Urinary bladder (tissue), 4 donors: ENCODE measurements at places on chromosomes 3 and 15. TPM values are rescaled to one million over a fixed set of nuclear protein-coding genes. Genes with fewer than 3 reads are reported as not detected.

GRCh38 chr3:138796761-138797160, 38.0 kb downstream of the PIK3CB start:
- no peak for DNase-seq

DNA sequence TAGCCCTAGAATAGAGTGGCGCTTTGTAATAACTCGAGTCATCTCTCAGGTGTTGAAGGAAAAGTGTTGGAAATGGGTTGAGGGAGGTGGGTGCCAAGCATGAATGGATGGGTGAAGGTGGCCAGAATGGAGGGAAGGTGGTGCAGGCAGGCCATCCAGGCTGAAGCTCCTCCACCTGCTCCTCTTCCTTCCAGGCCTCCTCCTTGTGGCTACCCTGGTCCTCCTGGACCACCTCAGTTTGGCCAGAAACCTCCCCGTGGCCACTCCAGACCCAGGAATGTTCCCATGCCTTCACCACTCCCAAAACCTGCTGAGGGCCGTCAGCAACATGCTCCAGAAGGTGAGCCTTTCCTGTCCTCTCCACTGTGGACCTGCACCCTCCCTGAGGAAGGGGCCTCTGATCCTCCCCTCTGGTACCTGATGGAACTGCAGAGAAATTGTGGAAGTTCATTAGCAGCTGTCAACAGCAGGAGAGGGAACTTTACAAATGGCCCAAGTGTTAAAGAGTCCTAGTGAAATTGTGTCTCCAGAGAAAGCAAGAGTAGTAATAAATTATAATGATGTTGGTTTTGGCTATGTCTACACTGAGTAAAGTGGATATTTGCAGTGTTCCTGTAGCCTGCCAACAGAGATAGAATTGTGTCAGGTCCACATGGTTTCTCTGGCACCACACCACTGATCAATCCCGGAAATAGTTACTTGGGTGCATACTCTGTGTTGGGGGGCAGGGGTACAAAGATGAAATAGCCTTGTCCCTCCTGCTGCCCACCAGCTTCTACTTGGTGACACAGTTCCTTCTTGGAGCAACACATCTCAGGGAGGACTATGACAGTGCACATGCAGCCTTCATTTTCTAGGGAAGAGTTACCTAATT, 1.6 kb downstream of the IL12A start:
- no peak for DNase-seq

DNA sequence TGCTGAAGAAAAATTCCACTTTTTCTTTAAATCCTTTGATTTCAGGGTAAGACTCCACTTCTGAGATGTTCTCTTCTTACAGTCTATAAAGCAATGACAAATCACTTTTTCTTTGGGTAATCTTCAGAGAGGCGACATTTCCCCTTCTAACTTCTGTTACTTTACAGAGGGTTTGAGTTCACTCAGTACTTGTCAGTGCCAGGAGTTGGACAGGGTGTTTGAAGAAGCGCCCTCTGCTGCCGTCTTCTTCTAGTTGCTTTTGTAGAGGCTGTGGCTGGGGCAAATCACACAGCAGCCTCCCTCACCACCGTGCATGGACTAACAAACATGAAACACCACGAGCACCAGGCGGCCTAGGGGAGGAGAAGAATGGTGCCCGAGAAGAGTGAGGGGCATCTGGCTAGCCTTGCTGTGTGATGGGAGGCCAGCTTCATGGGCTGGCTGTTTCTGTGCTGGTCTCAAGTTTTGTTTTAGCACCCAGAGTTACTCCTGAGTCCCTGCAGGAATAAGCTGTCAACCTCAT, at the start of gene CD80:
Gene CD80, minus strand, starts transcription at position 174 of the 523 bp plus-strand sequence. CDS start 1,886 bp downstream, outside the sequence.
- no peak for DNase-seq

DNA sequence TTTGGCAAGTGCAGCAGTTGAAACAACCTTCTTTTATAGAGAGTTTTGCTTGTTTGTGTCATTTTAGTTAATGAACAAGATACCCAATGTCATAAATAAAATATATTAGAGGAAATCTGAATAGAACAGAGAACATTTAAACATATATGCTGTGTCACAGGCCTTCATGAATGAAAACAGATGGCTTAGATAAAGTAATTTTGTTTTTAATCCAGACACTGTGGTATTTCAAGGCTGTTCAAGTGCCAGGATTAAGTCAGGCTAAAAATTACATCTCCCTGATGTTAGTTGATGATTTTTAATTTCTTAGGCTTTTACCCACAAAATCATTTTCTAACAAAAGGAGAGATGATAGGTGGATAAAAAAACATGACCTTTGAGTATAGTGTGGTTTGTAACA, 4.9 kb upstream of the ACKR4 start:
- DNase-seq = no peak

DNA sequence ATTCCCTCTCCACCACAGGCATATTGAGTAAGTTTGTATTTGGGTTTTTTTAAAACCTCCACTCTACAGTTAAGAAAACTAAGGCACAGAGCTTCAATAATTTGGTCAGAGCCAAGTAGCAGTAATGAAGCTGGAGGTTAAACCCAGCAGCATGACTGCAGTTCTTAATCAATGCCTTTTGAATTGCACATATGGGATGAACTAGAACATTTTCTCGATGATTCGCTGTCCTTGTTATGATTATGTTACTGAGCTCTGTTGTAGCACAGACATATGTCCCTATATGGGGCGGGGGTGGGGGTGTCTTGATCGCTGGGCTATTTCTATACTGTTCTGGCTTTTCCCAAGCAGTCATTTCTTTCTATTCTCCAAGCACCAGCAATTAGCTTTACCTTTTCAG, 1.6 kb upstream of the CCR5 start:
- DNase-seq = no peak

DNA sequence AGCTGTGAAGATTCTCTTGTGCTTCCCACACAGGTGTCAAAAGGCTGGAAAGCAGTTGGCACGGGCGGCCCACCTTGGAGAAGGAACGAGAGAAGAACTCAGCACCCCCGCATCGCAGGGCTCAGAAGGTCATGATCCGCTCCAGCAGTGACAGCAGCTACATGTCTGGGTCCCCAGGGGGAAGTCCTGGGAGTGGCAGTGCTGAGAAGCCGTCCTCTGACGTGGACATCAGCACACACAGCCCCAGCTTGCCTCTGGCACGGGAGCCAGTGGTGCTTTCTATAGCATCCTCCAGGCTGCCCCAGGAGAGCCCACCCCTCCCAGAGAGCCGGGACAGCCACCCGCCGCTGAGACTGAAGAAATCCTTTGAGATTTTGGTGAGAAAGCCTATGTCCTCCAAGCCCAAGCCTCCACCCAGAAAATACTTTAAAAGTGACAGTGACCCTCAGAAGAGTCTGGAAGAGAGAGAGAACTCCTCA, 31.4 kb downstream of the STARD5 start:
- DNase-seq = no peak

- DNase-seq = no peak
Measured at GRCh38 chr15:54017251-54017650, 39.0 kb downstream of the UNC13C start.

- no peak for DNase-seq
Measured at GRCh38 chr3:168981396-168981795, 682.1 kb downstream of the MECOM start.

- no peak for DNase-seq
Measured at GRCh38 chr3:159726231-159726964, 262.2 kb upstream of the IL12A start.

- DNase-seq = no peak
Measured at GRCh38 chr3:8069471-8069870, 432.2 kb upstream of the LMCD1 start.

DNA sequence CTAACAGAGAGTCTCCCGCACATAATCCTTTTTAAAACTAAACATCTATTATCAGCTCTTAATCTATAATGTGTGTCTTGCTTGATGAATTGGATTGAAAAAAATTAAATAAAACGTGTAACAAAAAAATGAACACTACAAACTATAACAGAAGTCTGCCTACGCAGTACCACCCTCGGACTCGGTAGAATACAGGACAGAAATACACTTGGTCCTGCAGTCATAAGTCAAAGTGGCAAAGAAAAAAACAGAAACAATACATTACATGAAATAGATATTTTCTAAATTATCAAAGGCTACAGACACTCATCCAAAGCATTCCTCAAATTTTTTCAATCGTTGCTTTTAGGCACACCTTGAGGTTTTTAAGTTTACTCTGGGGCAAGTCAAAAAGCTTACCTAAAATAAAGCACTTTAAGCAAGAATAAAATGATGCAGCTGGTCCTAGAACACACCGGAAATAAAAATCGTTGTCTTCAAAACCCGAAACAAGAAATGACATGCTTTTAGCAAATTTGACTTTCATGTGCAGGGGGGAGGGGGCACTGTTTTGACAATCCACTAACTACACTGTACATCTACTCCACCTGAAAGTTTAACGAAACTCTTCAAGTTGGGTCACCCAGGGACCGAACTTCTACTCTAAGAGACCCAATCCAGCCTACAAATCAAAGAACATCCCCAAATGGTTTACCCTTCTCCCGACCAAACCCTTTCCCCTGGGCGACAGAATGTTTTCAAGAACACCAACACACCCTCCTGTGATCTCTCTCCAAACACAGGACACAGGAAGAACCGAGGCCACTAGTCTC, 1.3 kb downstream of the ADAM10 start:
- DNase-seq = no peak

DNA sequence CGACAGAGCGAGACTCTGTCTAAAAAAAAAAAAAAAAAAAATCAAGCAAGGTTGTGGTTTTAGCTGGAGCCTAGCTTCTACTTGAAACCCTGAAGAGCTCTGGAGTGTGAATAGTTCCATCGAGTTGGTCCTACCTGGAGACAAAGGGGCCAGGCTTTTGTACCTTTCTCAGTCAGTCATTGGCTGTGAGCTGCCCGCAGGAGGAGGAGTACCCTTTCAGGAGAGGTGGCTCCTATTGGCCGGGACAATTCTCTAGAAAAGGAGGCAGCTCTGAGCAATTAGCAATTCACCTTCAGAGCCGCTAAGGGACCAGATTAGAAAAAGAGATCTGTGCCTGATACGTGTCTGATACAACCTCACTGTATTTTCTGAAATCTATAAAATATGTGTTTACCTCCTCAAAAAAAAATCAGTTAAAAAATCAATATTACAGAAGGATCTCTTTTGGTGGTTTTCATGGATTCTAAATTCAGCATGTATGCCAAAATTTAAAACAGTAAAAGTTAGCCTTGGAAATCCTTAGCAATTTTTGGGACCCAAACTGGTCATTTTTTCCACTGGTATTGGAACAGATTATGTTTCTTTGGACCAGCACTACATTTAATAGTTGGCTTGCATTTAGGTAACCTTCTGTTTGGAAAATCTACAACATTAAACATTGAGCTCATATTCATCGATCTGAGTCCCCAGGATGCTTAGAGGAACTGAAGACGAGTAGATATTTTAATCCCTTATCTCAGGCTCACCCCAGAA, 29.7 kb upstream of the PDCD6IP start:
- no peak for DNase-seq

DNA sequence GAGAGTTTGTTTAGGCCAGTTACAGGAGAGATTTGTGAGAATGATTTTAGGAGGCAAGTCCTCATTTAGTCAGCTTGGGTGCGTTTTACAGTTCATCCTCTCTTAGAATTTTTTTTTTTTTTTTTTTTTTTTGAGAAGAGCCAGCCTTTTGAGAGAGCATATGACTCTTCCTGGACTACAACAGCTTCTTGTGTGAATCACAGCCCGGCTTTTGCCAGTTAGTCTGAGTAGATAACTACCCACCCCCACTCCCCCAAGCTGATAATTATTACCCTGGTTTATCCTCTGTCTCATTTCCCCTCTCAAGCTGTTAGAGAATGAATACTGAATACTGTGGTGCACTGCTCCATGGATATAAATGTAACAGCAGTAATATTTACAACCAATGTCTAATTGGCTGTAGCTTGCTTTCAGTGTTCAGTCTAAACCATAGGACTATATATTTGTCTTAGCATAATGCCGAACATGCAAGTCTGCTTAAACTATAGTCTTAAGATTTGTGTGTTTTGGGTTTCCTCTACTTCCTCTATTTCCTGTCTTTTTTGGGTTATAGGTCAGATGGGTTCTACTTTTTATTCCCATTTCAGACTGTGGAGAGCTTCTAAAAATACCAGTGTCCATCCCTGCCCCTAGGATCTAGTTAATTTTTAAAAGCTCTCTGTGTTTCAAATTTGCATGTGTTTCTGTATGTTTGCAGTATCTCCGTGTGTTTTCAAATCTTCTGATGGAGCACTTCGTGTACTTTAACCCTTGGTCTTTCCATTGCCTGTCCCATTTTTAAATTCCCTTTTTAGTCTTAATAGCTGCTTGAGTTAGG, 8.0 kb downstream of the CHD2 start:
- DNase-seq = no peak

DNA sequence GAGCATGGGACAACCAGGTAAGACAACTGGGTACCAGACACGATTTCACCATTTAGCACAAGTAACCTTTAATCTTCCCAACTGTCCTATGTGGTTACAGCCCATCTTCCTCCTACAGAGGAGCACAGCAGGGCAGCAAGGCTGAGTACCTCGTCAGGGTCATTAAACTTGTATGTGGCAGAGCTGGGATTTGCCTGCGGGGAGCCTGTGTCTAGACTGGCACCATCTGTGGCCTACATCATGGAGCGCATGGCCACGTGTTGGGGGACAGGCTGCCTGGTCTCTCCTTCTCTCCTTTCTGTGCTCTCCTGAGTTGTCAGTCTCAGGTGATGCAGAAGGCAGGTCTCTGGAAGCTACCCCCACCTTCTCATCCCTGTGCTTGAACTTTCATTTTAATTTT, 32.2 kb downstream of the GOLGA6A start:
- no peak for DNase-seq

DNA sequence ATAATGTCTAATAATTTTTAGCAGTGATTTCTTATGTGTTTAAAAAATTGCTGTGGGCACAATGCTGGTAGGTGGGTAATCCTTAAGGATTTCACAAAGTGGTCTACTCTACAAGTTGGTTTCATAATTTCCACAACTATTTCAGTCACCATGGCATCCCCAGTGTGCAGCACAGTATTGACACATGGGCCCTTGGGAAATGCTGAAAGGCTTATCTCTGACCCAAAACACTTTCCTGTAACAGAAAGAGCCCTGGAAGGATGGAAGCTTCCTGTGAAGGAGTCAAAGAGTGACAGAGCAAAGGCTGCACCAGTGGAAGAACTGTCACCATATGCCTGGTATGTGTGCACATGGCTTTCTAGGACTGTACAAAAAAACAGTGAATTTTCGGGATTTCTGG, 153.7 kb downstream of the ANO10 start:
- DNase-seq = no peak

GRCh38 chr3:107861904-107862303, 228.9 kb downstream of the CD47 start:
- DNase-seq = no peak

- DNase-seq = no peak
Measured at GRCh38 chr15:96232335-96232734, 98.2 kb upstream of the NR2F2 start.

SMCO1 gene
- polyA plus RNA-seq = not detected

CHL1 gene
- 10.7 TPM for polyA plus RNA-seq

LSAMP gene
- 7.9 TPM for polyA plus RNA-seq

RLBP1 gene
- not detected for polyA plus RNA-seq
